ENCODE measurements at places on chromosomes 3 and 15. TPM values are rescaled to one million over a fixed set of nuclear protein-coding genes. Genes with fewer than 3 reads are reported as not detected.

ALDH1L1 gene
- 0.18 TPM for total RNA-seq

SLC12A8 gene
- total RNA-seq, result 0.26 TPM

CLDN11 gene
- not detected for total RNA-seq

ZDHHC23 gene
- 5.1 TPM for total RNA-seq

GOLGA8T gene
- not detected for total RNA-seq

SHC4 gene
- total RNA-seq, result 1.4 TPM

PLA2G4E gene
- total RNA-seq, result not detected

CCR3 gene
- not detected for total RNA-seq

KPNA4 gene
- total RNA-seq, result 57.0 TPM

MYZAP gene
- total RNA-seq, result 0.11 TPM

P2RY12 gene
- total RNA-seq, result not detected

SKIL gene
- total RNA-seq, result 15.6 TPM

ANKUB1 gene
- not detected for total RNA-seq

SELENOK gene
- total RNA-seq, result 45.1 TPM

RAP2B gene
- 10.4 TPM for total RNA-seq

WDR82 gene
- 95.2 TPM for total RNA-seq

PSTPIP1 gene
- 100 TPM for total RNA-seq

DHX36 gene
- total RNA-seq, result 74.6 TPM

IL17RD gene
- 0.05 TPM for total RNA-seq

PROS1 gene
- 0.47 TPM for total RNA-seq

MKRN3 gene
- 2.2 TPM for total RNA-seq

LRRC3B gene
- not detected for total RNA-seq

MAP6D1 gene
- 1.6 TPM for total RNA-seq

CP gene
- not detected for total RNA-seq

P2RY14 gene
- total RNA-seq, result 0.25 TPM

NR2E3 gene
- not detected for total RNA-seq

CACNA2D2 gene
- 1.5 TPM for total RNA-seq

CPEB1 gene
- total RNA-seq, result 0.16 TPM

FBLN2 gene
- total RNA-seq, result not detected

TMEM158 gene
- total RNA-seq, result not detected

WNT7A gene
- 0.39 TPM for total RNA-seq

GP5 gene
- 0.37 TPM for total RNA-seq

GOLGA6L10 gene
- 0.97 TPM for total RNA-seq

PAQR5 gene
- total RNA-seq, result not detected

HTD2 gene
- 2.3 TPM for total RNA-seq

RNF7 gene
- total RNA-seq, result 67.2 TPM

THRB gene
- total RNA-seq, result not detected

MELTF gene
- total RNA-seq, result 3.7 TPM

CX3CR1 gene
- total RNA-seq, result 0.16 TPM

SERPINI2 gene
- not detected for total RNA-seq

EPHB3 gene
- total RNA-seq, result not detected

ARPIN gene
- not detected for total RNA-seq

SPPL2A gene
- total RNA-seq, result 53.1 TPM

CCDC54 gene
- total RNA-seq, result not detected

SLC12A1 gene
- total RNA-seq, result not detected

QRICH1 gene
- total RNA-seq, result 171 TPM

PPARG gene
- total RNA-seq, result 1.1 TPM

MESP2 gene
- total RNA-seq, result 0.30 TPM

SYNM gene
- total RNA-seq, result 0.14 TPM

AHSG gene
- total RNA-seq, result not detected

GOLGA8R gene
- 0.75 TPM for total RNA-seq
